Thyroid gland (tissue), 4 donors: ENCODE measurements at places on chromosomes 6 and 20. TPM values are rescaled to one million over a fixed set of nuclear protein-coding genes. Genes with fewer than 3 reads are reported as not detected.

DNA sequence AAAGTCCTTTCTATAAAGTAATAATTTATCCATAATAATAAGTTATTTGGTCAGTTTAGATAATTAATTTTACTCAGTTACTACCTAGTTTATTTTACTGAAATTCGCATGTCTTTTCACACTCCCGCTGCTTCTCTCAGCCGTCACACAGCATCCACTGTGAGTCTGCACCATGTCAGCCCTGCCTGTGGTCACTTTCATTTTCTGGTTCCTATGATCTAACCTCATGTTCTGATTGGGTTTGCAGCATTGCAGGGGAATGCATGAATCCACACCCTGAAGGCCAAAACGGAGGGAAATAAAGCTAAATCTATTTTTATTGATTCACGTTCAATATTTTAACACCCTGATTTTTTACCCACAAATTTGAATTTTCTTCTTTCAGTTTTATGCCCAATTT is 47.4 kb downstream of the PDE10A start:
- H3K4me1 ChIP-seq, result no peaks in the 10 kb centered on the region
- H3K36me3 ChIP-seq, result no peaks in the 10 kb centered on the region
- no peak overlapping the region for H3K27ac ChIP-seq
- H3K4me3 ChIP-seq, result no peak overlapping the region
- no peaks in the 10 kb centered on the region for H3K27me3 ChIP-seq
- DNase-seq, result no peak

DNA sequence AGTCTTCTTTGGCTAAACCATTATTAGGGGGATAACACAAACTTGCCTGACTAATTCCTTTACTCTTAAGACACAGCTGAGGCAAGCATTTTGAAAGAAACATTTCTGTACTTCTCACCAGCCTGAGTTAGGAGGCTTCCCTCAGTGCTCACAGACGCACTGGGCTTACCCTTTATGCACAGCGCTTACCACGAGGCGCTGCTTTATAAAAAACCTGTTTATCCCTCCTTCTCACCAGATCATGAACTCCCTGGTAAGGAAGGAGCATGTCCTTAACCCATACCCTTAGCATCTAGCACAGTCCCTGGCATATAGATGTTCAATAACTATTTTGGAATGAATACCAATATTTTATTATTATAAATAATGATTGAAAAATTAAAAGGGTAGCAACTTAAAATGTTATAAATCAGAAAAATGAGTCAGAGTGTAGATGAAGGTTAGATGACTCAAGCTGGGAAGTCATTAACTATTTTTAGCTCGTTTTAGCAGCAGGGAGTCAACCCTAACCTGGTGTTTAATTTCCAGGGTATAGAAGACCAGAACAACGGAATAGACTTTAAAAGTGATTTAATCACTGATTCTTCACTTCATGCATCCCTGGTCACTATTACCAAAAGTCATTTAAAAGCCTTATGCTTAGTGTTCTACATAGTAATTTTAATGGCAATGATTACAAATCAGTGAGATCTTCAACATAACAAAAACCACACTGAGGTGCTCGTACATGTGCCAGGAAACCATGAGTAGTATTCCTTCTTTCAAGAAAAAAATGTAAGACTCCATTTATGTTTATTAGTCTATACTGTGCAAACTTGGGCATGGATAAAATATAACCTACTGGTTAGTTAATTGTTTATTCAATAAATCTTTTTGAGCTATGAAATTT is 4.1 kb upstream of the TPD52L1 start:
- no peaks in the 10 kb centered on the region for H3K27me3 ChIP-seq
- DNase-seq, result no peak
- H3K27ac ChIP-seq, result no peak overlapping the region
- peaks cover 4% of the 10 kb centered on the region for H3K4me1 ChIP-seq

DNA sequence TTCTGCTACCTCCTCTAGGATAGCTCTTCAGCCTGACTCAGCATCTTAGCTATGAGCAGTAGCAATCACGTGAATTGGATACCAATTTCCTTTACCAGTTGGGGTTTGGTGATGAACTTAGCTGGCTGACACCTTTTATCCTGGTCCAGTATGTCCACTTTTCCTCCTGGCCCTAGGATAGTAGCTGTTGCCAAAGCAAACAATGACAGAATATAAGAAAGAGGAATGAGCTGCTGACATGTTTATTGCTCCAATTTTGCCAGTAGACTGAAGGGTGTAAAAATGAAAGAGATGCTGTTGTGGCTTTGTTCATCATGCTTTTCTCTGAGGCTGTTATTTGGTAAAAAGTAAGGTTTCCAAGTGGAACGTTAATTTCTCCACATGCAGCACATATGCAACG is 168.3 kb upstream of the JAG1 start:
- H3K27me3 ChIP-seq, result no peaks in the 10 kb centered on the region
- H3K4me3 ChIP-seq, result no peak overlapping the region
- H3K36me3 ChIP-seq, result no peaks in the 10 kb centered on the region
- H3K4me1 ChIP-seq, result no peaks in the 10 kb centered on the region
- no peak for DNase-seq

DNA sequence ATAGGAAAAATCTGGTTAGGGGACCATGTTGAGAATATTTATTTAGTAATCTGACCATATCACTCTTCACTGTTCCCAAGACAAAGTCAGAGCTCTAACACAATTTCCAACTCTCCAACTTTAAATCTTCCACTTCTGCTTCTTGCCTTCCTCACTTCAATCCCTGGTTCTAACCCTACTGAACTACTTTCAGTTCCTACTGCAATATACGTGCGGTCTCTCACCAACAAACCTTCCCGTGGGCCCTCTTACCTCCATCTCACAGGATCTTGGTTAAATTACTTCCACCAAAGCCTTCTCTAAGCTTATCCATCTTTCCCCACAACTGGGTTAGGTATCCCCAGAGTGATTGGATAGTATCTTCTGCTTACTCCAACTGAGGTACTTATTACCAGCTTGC is 8.0 kb downstream of the EIF2S2 start:
- H3K4me1 ChIP-seq, result no peaks in the 10 kb centered on the region
- peaks cover 56% of the 10 kb centered on the region for H3K36me3 ChIP-seq
- no peaks in the 10 kb centered on the region for H3K27me3 ChIP-seq

- peaks cover 10% of the 10 kb centered on the region for H3K27me3 ChIP-seq
- peaks cover 5% of the 10 kb centered on the region for H3K4me1 ChIP-seq
- no peaks in the 10 kb centered on the region for H3K36me3 ChIP-seq
- DNase-seq, result no peak
Measured at GRCh38 chr20:41369673-41370072, 3.1 kb upstream of the EMILIN3 start.

DNA sequence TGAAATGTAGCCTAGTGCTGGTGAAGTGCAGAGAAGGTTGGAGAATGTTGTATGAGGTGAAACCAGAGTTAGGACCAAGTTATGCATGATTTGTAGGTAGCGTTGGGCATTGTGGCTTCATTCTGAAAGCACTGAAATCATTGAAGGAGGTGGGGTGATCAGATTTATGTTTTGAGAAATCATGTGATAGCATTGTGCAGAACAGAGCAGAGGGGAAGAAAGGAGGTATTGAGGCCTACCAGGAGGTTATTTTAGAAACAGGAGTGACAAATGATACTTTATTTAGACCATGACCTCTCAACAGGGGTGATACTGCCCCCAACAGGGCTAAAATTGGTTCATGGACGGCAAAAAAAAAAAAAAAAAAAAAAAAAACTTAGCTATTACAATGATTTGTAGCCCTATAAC is 15.6 kb upstream of the HMGN3 start:
- DNase-seq, result no peak
- H3K4me3 ChIP-seq, result no peak overlapping the region
- no peaks in the 10 kb centered on the region for H3K36me3 ChIP-seq
- no peaks in the 10 kb centered on the region for H3K4me1 ChIP-seq

DNA sequence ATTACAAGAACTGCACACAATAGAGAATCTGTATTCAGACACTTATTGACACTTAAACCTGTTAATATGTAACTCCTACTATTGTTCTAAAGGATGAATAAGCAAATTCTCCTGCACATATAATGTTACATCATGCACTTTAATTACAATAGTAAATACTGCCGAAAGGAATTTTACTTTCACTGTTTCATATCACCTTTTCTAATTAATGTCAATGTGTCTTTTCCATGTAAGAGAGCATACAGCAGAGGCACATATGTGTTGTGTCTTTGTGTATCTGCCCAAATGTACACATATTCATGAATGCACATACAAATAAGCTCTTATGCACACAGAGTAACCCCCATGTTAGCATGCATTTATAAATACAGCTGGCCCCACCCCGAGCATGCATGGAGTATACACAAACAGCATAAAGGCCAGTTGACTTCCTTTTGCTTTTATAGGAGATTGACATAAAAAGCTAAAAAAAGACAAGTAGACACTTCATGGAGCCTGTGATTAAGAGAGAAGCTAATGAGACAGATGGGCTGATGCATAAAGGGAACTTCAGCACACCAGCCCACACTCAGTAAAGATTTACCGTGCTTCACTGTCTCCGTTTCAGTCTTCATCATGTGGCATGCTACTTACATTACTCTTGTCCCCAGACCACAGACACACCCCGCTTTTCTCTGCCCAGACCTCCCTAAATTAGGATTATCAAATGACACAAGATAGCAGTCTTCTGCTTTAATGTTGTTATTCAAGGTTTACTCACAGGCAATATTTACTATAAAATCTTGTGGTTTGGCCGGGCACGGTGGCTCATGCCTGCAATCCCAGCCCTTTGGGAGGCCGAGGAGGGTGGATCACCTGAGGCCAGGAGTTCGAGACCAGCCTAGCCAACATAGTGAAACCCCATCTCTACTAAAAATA is 184.6 kb downstream of the ATXN1 start:
- H3K4me1 ChIP-seq, result no peaks in the 10 kb centered on the region
- H3K27ac ChIP-seq, result no peak overlapping the region
- DNase-seq, result no peak

GRCh38 chr6:16402581-16402900 is 164.2 kb downstream of the GMPR start:
- H3K4me1 ChIP-seq, result peaks cover 16% of the 10 kb centered on the region
- no peaks in the 10 kb centered on the region for H3K27me3 ChIP-seq
- no peak overlapping the region for H3K4me3 ChIP-seq
- H3K36me3 ChIP-seq, result no peaks in the 10 kb centered on the region
- no peak for DNase-seq

- no peak overlapping the region for H3K27ac ChIP-seq
- H3K4me3 ChIP-seq, result no peak overlapping the region
- no peak for DNase-seq
- peaks cover 7% of the 10 kb centered on the region for H3K27me3 ChIP-seq
- H3K4me1 ChIP-seq, result peaks cover 10% of the 10 kb centered on the region
Measured at GRCh38 chr20:4820806-4821518, 99.3 kb downstream of the PRND start.

- H3K27ac ChIP-seq, result no peak overlapping the region
- no peaks in the 10 kb centered on the region for H3K27me3 ChIP-seq
- no peak overlapping the region for H3K4me3 ChIP-seq
- no peak for DNase-seq
- peaks cover 12% of the 10 kb centered on the region for H3K4me1 ChIP-seq
- no peaks in the 10 kb centered on the region for H3K36me3 ChIP-seq
Measured at GRCh38 chr6:158253248-158253647, 59.0 kb upstream of the TULP4 start.

DNA sequence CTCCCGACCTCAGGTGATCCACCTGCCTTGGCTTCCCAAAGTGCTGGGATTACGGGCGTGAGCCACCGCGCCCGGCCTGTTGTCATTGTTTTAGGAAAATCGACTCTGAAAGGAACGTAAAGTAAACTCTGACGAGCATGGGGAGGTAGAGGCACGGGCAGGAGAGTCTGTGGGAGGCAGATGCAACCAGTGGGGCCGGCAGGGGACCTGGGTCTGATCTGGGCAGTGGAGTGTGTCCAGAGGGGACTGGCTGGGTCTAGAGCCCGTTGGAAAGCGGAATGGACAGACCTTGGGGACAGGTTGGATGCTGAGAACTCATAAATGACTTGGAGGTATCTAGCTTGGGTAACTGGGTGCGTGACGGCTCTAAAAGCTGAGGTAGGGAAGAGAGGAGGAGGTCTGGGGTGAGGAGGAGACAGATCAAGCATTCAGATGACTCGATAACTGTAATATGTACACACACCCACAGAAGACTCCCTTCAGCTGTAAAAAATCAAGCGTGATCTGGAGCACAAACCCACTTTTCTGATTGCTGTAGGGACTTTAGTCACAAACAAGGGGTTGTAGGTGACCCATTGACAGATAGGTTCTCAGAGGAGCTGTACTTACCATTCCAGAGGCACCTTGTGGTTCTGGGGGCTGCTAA is 22.4 kb downstream of the MANBAL start:
- no peak overlapping the region for H3K4me3 ChIP-seq
- no peak for DNase-seq
- H3K27ac ChIP-seq, result no peak overlapping the region
- peaks cover 49% of the 10 kb centered on the region for H3K4me1 ChIP-seq

- H3K27ac ChIP-seq, result no peak overlapping the region
- H3K4me1 ChIP-seq, result no peaks in the 10 kb centered on the region
- no peak for DNase-seq
- no peak overlapping the region for H3K4me3 ChIP-seq
- H3K27me3 ChIP-seq, result no peaks in the 10 kb centered on the region
Measured at GRCh38 chr6:169555971-169556617, 145.7 kb downstream of the WDR27 start.

GRCh38 chr6:135905604-135906300 is 54.3 kb downstream of the PDE7B start:
- H3K27me3 ChIP-seq, result no peaks in the 10 kb centered on the region
- no peaks in the 10 kb centered on the region for H3K36me3 ChIP-seq
- DNase-seq, result no peak

DNA sequence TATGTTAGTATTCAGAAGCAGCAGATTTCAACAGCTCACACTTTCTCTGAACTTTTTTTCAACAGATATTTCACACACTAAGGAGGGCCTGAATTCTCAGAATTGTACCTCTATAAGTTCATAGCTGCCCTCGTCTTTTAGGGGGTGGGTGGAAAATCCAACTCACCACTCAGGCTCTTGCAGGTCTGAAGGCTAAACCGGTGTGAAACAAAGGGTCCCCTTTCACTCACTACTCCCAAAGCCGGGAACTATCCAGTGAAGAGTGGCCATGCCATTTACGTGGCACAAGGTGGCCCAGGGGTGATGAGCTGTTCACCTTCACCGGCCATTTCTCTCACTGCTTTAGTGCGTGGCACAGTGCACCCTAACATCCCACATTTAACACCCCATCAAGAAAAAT is 24.2 kb downstream of the TBC1D7 start:
- H3K4me1 ChIP-seq, result peaks cover 10% of the 10 kb centered on the region
- no peaks in the 10 kb centered on the region for H3K27me3 ChIP-seq
- no peak overlapping the region for H3K27ac ChIP-seq
- DNase-seq, result no peak

DNA sequence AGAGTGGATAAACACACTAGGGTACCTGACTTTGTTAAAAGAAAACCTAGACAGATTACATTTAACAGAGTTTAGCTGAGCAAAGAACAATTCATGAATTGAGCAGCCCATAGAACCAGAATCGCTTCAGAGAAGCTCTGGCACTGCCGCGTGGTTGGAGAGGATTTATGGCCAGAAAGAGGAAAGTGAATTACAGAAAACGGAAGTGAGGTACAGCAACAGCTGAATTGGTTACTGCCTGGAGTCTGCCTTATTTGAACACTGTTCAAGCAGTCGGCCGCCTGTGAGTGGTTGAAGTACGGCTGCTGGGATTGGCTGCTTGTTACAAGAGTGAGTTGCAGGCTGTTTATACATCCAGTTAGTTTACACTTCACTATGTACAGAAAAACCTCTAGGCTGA is 253.8 kb upstream of the CDYL start:
- H3K4me3 ChIP-seq, result no peak overlapping the region
- no peaks in the 10 kb centered on the region for H3K4me1 ChIP-seq
- H3K27ac ChIP-seq, result no peak overlapping the region
- DNase-seq, result no peak
- no peaks in the 10 kb centered on the region for H3K27me3 ChIP-seq
- no peaks in the 10 kb centered on the region for H3K36me3 ChIP-seq

PTPRT gene
- 0.15 TPM for total RNA-seq

CRISP2 gene
- total RNA-seq, result not detected

PHACTR1 gene
- 4.9 TPM for total RNA-seq

BCAS4 gene
- 14.8 TPM for total RNA-seq

IL20RA gene
- total RNA-seq, result 3.8 TPM

LMBRD1 gene
- total RNA-seq, result 113 TPM

RSPO3 gene
- total RNA-seq, result 13.9 TPM

PLCB1 gene
- 13.3 TPM for total RNA-seq
